Stimulated activated CD4-positive, alpha-beta T cell treated with anti-CD3 and anti-CD28 coated beads, Interleukin-2, amount 100 ng/mL, for 48 hours (primary cell): ENCODE measurements at places on chromosomes 2 and 18.

DNA sequence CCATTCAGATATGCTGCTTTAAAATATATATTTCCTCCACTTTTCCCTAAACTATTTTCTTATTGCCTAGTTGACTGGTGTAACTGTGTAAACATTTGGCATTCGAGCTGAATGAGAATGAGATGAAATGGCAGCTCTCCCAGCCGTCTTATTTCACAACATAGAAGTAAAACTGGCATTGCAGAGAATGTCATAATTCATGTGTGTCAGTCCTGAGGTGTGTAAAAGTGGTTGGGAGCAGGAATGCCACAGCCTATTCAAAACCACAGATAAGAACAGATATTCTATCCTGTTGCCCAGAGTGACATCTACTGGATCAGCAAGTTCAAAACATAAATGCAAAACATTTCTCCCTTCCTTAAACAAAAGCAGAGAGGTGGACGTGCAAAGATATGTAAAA is 565.5 kb upstream of the CHAC2 start:
- DNase-seq, result no peak

DNA sequence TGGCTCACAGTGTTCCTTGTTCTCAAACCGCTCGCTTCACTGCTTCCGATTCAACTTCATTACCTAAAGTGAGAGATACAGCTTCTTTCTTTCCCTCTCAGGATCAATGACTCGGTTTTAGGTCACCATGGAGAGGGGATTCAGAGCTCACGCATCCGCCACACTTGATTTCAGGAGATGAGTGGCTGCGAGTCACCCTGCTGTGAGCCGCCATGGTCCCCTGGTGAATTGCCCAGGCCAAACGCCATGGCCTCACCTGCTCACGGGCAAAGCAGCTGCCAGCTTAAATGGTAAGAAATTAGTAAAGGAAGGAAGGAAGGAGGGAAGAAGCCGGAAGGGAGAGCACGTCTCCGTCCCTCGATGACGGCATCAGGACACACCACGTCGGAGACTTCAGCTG is 60.5 kb downstream of the ADNP2 start:
- no peak for DNase-seq

DNA sequence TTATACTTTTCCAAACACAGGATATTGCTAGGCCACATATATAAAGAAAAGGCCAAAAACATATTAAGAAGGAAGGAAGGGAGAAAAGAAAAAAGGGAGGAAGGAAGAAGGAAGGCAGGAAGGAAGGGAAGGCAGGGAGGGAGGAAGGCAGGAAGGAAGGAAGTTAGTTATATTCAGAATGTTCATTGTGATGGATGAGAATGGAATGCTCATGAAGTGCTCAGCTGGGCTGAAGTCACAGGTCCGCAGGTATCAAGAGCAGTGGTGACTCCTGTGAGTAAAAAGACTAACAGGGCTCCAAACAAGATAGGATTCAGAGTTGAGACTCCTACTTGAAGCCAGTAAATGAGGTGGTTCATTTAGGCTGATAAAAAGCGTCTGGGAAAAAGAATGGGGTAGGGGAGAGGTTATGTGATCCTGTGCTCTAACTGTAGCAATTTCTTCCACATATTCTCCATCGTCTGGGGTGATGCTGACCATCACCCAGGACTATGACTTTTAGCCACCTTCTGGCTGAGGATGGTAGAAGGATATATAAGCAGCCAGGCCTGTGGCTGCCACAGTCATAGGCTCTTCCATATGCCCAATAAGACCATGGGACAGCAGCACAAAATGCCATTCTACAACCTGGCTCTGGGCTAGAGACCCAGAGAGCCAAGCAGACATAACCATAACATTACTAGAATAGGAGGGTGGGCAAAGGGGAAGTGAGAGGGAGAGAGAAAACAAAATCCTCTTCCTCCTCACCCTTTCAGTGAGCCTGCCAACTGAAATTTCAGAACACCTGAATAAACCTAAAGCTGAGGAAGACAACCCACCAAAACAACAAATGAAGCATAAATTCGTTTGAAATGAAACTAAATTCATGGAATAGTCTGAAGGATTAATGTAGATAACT is 173.2 kb downstream of the MYO3B start:
- DNase-seq, result no peak

- DNase-seq, result no peak
Measured at GRCh38 chr2:46134531-46135227, 162.5 kb upstream of the EPAS1 start.

DNA sequence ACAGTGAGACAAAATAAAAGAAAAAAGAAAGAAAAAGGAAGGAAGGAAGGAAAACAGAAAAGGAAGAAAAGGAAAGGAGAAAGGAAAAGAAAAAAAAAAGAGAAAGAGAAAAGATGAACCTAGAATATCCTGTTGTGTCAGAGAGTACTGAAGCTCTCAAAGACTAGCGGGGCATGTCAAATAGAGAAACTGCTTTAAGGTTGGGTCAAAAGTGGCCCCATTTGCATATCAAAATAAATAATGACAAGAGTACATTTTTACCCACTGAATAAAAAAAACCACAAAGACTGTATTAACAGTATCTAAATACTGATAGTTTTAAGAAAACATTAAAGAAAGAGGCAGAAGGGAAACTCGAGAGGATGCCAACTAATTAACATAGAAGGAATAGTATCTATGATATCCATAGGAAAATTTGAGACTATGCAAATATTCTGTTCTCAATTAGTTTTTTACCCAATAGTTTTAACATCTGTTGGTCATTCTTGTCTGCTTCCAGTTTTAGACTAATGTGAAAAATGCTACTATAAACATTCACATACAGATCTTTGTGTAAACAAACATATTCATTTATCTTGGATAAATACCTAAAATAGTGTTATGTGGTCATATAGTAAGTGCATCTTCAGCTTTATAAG is 53.2 kb downstream of the SFXN5 start:
- no peak for DNase-seq

DNA sequence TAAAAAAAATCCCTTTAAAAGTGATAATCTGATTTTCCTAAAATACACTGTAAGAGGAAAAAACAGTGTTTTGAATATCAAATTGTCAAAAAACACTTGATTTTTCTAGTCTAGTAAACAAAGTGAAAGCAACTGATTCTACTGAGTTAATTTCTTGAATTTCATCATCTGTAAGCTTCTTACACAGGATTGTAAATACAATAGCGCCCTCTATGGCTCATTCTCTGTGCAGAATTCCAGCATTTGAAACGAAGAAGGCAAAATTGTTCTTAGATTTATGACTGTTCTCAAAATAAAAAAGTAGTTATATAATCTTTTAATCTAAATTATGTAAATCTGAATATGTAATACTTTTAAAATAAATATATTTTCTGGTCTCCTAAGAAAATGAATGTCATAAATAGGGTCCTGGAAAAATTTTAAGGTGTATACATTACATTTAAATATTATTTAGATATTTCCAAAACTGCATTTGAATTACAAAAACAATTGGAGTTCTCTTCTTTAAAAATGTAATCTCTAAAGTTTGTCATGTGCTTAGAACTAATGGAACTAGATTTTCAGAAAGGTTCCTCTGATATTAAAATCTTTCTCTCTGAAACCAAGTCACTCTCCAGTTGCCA is 176.9 kb upstream of the MC4R start:
- no peak for DNase-seq

DNA sequence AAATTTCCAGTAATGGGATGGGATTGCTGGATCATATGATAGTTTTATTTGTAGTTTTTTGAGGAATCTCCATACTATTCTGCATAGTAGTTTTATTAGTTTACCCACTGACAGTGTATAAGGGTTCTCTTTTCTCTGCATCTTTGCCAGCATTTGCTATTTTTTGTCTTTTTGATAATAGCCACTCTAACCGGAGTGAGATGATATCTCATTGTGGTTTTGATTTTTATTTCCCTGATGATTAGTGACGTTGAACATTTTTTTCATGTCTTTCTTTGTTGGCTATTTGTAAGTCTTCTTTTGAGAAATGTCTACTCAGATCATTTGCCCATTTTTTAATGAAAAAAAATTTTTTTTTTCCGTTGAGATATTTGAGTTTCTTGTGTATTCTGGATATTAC is 26.1 kb downstream of the TMEM17 start:
- no peak for DNase-seq

- DNase-seq, result no peak
Measured at GRCh38 chr2:4258563-4258962, 555.2 kb downstream of the DCDC2C start.

GRCh38 chr18:26479681-26480079 is 68.7 kb downstream of the KCTD1 start:
- DNase-seq, result no peak

GRCh38 chr18:56475250-56475649 is 163.1 kb downstream of the TXNL1 start:
- no peak for DNase-seq

- peak; percentile 15 for DNase-seq
Measured at GRCh38 chr2:164840930-164841718, 499 bp downstream of the COBLL1 start.

DNA sequence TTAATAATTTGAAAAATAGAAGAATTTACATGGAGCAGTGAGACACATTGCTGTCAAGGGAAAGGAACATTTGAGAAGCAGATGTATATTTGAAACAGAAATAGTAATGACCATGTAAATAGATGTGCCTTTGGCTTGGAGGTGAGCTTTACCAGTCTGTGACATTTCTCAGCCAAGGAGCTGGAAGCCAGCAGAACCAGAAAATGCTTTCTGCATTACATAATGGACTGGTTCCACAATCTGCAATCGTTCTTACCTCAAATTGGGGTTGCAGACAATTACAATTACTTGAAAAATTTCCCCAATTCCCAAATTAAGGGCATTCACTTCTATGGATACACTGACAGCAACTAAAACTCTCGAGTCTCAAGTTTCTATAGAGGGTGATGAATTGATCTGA is 59.7 kb downstream of the HNMT start:
- no peak for DNase-seq

GRCh38 chr2:17136877-17137276 is 381.4 kb downstream of the RAD51AP2 start:
- no peak for DNase-seq

DNA sequence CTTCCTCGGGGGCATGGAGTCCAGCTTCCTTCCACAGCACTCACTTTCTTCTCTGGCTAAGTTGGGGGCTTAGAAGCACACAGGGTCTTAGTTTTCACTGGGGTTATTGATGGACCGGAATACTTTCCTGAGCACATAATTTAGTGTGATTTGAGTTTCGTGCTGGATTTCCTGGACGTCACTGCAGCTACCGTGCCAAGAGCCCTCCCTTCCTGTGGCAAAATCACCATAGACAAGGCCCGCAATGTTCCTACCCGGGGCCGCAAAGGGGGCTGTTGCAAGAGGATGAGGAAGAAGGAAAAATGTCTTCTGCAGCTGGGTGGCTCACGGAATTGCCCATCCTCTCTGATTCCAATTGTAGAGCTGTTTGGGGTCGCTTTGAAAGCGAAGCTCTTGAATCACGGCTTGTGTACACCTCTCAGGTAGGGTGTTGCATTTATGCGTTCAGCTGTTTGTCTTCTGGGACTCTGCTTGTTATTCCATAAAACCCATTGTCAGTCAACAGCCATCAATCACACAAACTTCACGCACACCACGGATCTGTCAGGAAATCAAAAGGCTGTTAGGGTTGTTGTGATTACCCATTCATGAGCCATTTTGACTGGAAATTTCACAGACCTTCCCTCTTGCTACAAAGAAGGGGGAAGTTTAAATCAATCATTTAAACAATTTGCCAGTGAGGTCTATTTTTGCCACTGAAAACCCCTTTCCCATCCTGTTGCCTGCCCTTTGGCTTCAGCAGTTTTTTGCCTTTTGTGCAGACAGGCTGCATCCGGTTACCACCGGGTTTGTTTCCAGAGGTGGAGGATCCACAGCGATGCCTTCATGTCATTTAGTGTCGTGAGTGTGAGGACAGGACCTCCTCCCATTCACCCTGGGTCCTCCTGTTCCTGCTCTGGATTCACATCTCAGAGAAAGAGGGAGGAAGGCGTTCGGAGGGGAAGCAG is 36.0 kb downstream of the SMIM21 start:
- DNase-seq, result no peak

GRCh38 chr2:241857041-241857541 is 1.6 kb downstream of the PDCD1 start:
- DNase-seq, result no peak

GRCh38 chr2:409523-409922 is 121.6 kb upstream of the ALKAL2 start:
- no peak for DNase-seq

DNA sequence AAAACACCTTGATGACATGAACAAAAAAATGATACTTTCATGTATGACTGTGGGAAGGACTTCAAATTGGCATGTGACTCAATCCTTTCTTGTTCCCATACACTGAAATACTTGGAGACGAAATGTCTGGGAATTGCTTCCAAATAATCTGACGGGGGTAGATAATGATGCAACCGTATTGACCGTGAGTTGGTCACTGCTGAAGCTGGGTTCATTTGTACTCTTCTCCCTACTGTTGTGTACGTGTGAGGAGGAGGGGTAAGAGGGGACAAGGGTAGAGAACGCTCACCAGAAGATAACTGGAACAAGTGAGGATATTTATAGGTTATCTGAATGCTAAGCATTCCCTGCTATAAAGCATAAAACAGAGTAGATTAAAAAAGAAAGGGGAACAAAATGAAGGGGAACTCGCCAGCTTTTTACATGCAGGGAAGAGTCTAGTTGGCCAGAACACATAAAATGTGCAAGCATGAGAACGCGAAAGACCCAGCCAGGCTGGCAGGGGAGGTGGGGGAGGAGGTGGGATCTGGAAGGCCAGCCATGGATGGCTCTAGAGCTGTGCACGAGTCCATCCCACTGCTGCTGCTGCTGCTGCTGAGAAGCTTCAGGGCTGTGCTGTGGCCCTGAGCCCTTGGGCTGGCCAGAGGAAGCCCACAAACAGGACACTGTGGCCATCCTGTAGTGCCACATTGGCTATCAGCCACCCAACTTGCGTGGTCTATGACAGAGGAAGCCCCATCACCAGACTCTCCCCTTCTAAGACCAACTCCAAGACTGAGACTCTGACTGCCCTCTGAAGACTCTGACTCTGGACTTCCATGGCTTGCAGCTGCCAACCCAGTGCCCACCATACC is 15.2 kb upstream of the CETN1 start:
- DNase-seq, result no peak

- no peak for DNase-seq
Measured at GRCh38 chr2:161228511-161229240, 68.4 kb downstream of the TANK start.

DNA sequence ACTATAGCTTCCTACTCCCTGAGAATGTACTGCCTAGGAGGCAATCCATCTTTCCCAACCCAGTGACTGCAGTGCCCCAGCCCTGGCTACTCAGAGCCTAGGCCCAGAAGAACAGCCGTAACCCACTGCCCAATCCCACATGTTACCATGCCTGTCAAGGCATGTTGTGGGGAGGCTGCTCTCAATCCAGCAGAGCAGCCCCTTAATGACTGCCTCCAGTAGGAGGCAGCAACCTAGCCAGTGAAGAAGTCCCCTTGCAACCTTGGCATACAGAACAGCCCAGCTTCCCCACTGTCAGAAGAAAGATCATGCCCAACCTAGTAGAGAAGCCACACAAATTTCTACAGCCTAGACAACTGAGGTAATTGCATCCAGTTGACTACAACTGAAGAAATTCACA is 44.2 kb upstream of the CDH7 start:
- DNase-seq, result no peak

- no peak for DNase-seq
Measured at GRCh38 chr2:43139996-43140621, 86.3 kb downstream of the ZFP36L2 start.
